HFF-Myc (cell line): ENCODE measurements at places on chromosomes 1 and 21.

GRCh38 chr1:198472119-198472518 is 68.4 kb downstream of the ATP6V1G3 start:
- DNase-seq, result no peak

DNA sequence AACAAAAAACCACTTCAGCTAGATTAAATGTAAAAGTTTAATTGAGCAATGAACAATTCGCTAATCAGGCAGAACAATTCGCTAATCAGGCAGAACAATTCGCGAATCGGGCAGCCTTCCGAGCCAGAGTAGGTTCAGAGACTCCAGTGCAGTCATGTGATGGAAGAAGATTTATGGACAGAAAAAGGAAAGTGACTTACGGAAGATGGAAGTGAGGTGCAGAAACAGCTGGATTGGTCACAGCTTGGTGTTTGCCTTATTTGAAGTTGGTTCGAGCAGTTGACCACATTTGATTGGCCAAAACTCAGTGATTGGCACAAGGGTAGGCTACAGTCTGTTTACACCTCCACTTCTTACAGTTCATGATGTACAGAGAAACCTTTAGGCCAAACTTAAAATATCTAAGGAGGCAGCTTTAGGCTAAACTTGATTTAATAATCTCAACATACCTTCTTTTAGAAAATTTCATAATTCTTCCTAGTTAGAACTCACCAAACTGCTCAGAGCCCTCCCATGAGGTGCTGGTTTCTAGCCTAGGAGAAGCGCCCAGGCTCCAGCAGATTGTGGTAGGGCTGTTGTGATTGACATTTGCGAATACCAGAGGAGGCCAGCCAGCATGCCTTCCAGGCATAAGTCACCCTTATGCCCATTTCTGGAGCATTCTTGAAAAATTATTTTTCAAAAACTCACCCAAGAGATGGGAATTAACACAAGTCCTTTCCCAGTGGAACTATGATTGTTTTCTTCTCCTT is 22.8 kb upstream of the KCNC4 start:
- no peak for DNase-seq

DNA sequence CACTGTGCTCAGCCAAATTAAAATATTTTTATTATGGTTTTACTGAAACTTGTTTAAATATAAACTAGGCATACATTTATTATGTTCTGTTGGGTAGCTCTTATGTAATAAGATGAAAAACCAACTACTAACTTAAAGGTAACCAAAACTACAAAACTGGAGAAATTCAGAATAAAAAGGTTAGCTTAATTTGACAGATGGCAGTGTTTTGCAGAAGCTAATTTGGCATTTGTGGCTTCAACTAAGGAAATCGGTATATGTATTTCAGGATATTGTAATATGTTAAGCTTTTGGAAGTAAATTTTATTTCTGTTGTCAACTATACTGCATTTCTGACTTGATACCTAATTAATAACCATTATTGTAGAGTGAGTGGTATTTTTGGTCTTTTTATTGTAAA is 18.8 kb downstream of the USP25 start:
- no peak for DNase-seq

- DNase-seq, result no peak
These were observed 80.5 kb upstream of the VAMP3 start for GRCh38 chr1:7690496-7691182.

DNA sequence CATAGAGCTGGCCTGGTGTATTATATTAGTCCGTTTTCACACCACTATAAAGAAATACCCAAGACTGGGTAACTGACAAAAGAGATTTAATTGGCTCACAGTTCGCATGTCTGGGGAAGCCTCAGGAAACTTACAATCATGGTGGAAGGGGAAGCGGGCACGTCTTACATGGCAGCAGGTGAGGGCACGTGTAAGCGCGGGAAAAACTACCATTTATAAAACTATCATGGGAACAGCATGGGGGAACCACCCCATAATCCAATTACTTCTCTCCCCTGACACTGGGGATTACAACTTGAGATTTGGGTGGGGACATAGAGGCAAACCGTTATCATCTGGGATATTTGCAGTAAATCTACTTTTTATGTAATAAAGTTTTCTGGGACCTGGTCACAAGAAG is 6.8 kb downstream of the IER5 start:
- no peak for DNase-seq

DNA sequence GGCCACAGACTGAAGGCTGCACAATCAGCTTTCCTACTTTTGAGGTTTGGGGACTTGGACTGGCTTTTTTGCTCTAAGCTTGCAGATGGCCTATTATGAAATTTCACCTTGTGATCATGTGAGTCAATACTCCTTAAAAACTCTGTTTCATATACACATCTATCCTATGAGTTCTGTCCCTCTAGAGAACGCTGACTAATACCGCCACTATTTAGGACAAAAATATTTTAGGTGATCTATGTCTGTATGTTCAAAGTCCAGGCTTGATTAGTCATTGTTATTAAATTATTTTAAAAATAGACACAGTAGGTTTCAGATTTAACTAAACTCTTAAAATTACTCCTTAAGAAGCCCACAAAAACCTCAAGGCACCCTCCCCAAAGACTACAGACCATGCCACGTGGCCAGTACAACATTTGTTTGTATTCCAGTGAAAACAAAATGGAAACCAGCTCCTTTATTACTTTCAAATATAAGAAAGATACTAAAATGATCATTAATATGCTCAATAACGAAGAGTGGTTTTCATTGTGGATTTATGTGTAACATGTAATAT is 63.1 kb downstream of the TMPRSS15 start:
- no peak for DNase-seq

DNA sequence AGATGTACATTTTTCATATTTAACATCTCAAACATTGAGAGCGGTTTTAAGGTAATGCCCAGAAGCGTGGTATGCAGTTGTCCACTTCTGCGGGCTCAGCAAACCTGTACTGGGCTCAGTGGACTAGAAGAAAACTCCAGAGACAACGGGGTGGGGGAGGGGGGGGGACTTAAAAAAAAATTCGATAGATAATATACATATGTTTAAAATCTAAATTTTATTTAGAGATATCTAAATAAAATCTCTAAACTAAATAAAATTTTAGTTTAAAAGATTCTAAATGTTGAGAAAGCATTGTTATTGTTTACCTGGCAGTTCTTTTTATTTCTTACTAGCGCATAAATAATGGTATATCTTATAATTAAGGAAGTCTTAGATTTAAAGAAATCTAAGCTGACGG is 1.1 kb upstream of the IL12RB2 start:
- DNase-seq, result no peak

- DNase-seq, result no peak
These were observed 1.5 kb downstream of the CA6 start for GRCh38 chr1:8947127-8947691.

- no peak for DNase-seq
These were observed 22.6 kb upstream of the COL9A2 start for GRCh38 chr1:40339420-40340323.

DNA sequence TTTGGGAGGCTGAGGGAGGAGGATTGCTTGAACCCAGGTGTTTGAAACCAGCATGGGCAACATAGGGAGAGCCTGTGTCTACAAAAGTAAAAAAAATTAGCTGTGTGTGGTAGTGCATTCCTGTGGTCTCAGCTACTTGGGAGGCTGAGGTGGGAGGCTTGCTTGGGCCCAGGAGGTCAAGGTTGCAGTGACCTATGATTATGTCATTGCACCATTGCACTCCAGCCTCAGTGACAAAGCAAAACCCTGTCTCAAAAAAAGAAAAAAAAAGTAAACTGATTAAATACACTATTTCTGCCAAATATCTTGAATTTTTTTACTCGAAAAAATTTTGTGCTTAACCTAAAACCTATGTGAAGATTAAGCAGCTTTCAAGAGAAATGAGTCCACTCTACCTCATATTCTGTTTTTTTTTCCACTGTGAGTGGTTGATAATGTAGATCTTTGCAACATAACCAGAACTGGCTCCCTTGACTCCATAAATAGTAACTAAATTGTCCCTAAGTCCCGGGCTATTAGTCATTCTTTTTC is 19.4 kb upstream of the ZNF281 start:
- DNase-seq, result no peak

DNA sequence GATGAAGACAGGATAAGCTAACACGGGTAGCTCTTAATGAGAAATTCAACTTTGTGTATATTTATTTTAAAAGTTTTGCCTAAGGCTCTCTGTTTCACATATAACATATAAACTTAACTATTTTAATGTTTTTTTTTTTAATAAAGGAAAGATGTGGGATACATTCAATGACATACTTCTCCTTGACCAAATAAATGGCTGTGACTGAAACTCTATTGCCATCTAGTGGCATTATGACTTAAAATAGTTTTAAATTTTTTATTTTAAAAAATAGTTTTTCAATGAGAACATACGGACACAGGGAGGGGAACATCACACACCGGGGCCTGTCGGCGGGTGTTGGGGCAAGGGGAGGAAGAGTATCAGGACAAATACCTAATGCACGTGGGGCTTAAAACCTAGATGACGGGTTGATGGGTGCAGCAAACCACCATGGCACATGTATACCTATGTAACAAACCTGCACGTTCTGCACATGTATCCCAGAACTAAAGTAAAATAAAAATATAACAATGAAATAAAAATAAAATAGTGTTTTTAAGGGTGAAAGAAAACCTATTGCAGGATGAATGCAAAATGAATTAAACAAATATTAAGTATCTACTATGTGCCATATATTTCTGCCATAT is 83.4 kb downstream of the LYST start:
- peak; percentile 17 for DNase-seq

DNA sequence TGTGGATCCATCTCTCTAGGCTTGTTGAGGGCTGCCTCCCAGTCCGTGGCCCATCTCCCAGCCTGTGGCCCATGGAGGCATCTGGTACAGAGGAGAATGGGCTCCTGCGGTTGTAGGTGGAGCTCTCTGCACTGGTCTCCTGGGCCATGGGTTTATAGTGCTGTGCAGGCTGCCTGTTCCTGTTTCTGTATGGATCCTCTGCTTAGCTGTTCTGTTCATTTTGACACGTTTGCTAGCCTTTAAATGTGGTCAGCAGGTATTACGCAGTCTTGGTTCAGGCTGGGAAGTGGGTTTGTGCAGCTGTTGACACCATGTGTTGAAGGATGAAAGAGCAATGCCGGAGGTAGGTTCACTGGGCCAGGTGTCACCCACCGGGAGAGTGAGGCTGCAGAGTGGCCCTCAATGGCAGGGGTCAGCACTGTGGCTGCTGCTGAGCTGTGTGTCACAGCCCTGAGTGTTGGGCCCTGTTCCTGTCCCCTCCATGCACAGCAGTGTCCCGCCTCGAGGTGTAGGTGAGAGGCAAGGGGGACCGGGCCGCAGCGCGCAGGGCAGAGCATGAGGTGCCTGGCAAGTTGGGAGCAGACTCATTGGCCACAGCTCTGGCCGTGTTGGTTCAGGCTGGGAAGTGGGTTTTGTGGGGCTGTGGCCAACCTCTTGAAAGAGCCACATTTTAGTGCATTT is 39.0 kb downstream of the SNAP47 start:
- no peak for DNase-seq

DNA sequence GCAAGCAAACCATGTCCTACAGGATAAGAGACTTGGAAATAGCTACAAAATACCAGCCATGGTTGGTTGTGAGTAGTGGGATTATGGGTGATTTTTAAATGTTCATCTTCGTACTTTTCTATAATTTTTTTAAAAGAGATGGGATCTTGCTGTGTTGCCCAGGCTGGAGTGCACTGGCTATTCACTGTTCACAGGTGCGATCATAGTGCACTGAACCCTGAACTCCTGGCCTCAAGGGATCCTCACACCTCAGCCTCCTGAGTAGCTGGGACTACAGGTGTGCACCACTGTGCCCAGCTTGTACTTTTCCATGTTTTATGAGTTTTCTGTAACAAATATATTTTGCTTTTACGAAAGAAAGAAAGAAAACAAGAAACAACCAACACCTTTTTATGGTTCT is 224.2 kb downstream of the FOXD2 start:
- no peak for DNase-seq

GRCh38 chr1:111990026-111990877 is 784 bp upstream of the KCND3 start:
- DNase-seq, result no peak

DNA sequence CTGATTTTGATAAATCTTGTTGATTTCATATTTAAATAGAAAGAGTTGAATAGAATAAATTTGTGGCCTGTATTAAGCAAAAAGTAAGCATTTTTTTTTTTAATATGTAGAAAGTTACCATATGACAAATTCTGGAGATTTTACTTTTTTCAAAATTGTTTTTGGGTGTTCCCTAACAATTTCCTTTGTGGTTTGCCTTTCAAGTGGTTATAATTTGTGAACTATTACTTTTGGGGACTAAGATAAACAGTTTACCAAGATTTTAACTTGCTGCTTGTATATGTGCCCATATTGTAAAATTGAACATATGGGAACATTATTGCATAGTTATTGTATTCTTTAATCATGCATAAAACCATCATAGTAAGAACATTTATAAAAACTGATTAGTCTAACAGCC is 34.6 kb downstream of the SLC30A7 start:
- DNase-seq, result no peak

GRCh38 chr1:231981675-231982074 is 355.1 kb downstream of the DISC1 start:
- DNase-seq, result no peak

GRCh38 chr1:210758761-210759160 is 375.2 kb downstream of the KCNH1 start:
- no peak for DNase-seq

GRCh38 chr1:196160066-196160795 is 448.0 kb downstream of the KCNT2 start:
- DNase-seq, result no peak

DNA sequence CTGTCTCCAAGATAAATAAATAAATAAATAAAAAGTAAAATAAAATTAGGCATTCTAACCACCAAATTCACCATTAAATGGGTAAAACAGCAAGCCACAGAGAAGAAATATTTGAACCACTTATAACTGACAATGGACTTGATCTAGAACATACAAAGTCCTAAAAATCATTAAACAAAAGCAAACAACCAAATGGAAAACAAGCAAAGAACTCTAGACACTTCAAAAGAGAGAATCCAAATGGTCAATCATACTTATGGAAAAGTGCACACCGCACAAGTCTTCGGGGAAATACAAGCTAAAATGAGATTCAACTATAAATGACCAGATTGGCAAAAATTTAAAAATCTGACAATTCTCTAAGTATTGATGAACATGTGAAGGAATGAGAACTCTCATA is 73.5 kb upstream of the ANGPTL3 start:
- no peak for DNase-seq

DNA sequence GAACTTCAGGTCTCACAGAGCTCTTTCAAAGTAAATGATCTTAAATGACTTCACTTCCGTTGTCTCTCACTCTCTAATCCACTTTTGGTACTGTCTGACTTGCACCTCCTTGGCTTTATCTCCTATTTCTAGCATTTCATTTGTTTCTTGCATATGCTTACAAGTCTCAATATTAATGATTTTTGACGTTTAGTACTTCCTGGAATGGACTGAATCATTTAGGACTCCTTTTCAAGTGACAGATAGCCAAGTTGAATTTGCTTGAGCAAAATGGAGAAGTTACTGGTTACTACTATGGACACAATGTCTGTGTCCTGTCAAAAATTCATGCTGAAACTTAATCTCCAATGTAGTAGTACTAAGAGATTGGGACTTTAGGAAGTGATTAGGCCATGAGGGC is 7.0 kb upstream of the SGIP1 start:
- no peak for DNase-seq
